Activated naive CD8-positive, alpha-beta T cell treated with anti-CD3 and anti-CD28 coated beads, Interleukin-2, amount 10 ng/mL, durations not matched to agents 7 days and 5 days (primary cell): ENCODE measurements at places on chromosomes 2 and 18. TPM values are rescaled to one million over a fixed set of nuclear protein-coding genes. Genes with fewer than 3 reads are reported as not detected.

Gene ATAD2B
- total RNA-seq = 33.2 TPM

- peak overlapping the region; percentile 29 for H3K27ac ChIP-seq
- peaks cover 20% of the 10 kb centered on the region for H3K36me3 ChIP-seq
- H3K27me3 ChIP-seq = peaks cover 20% of the 10 kb centered on the region
- H3K4me3 ChIP-seq = peak overlapping the region; percentile 7
These were observed 4.2 kb upstream of the IL1R1 start for GRCh38 chr2:102138331-102138730.

DNA sequence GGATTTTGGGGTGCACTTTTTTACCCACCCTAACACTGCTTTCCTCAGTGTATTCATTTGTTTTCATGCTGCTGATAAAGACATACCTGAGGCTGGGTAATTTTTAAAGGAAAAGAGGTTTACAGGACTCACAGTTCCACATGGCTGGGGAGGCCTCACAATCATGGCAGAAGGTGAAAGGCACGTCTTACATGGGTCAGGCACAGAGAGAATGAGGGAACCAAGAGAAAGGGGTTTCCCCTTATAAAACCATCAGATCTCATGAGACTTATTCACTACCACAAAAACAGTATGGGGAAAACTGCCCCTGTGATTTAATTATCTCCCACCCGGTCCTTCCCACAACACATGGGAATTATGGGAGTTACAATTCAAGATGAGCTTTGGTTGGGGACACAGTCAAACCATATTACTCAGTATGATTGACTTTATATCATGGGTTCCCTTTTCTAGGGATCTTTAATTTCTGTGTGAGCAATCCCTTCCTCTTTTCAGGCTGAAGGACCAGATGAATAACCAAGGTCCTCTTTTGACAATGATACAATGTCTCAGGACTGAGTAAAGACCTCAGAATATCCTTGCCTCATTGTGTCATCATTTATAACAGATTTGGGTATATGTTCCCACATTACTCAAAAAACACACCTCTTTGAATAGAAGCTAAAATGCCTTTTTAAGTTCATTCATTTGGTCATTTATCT, 100.1 kb upstream of the TRIB2 start:
- peaks cover 10% of the 10 kb centered on the region for H3K4me1 ChIP-seq
- no peaks in the 10 kb centered on the region for H3K27me3 ChIP-seq
- H3K4me3 ChIP-seq = no peak overlapping the region
- no peak for DNase-seq
- H3K36me3 ChIP-seq = no peaks in the 10 kb centered on the region

DNA sequence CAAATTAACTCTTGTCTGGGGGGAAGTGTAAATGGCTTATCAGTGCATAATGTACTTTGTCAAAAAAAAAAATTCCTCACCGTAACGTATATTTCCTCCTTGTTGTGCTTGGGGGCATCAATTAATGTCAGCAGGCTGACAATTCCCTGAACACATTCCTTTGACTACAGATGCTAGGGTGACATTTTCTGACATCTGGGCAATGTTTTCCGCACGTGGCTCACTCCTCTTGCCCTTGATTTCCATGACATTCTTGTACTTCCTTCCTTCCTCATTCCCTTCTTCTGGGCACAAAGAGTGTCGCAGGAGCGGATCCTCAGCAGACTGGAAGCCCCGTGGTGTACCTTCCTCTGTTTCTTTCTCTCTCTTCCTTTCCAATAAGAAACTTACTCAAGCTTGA, 173.7 kb downstream of the SP3 start:
- H3K4me1 ChIP-seq = peaks cover 4% of the 10 kb centered on the region
- no peak overlapping the region for H3K27ac ChIP-seq
- H3K27me3 ChIP-seq = peaks cover 14% of the 10 kb centered on the region
- H3K36me3 ChIP-seq = no peaks in the 10 kb centered on the region
- DNase-seq = no peak

DNA sequence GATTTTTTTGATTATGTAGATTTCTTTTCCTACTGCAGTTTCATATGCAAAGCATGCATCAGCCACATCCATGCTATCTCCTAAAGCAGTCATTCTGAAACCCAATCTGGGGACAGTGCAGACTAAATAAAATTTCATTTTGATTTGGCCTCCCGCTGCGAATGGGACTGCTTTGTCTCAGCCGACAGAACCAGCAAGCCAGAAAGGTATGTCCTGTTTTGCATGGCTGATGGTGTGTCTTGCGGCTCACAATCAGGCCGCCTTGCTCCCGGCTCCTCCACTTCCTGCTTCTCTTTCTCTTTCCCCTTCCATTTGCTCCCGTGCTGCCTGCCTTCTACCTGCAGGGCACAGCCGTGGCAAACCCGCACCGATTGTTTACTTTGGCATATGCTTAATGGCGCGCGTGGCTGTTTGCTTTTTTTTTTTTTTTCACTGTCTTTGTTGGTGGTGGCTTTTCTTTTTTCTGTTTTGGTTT, 419.6 kb upstream of the POU3F3 start:
- H3K36me3 ChIP-seq = no peaks in the 10 kb centered on the region
- DNase-seq = no peak
- peak overlapping the region; percentile 72 for H3K4me3 ChIP-seq
- peaks cover 10% of the 10 kb centered on the region for H3K27me3 ChIP-seq
- peaks cover 2% of the 10 kb centered on the region for H3K4me1 ChIP-seq
